T-helper 22 cell (primary cell): ENCODE measurements at places on chromosomes 3 and 15.

DNA sequence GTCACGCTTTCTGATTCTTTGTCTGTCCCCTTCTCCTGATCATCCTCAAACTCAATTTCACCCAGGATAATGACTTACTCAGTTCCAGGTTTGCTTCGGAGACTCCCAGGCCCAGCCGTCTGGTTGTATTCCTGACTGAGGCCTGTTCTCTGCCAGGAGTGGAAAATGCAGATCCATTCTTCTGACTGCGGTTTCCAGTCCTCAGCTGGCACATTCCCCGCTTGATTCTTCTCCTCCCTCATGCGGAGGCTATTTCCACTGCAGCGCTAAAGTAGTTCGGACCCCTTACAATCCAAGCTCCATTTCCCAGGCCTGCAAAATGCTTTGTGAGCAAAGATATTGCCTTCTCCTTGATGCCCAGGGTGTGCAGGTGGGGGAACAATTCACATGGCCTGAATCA lies 47.2 kb upstream of the GALNT15 start:
- no peak for DNase-seq

DNA sequence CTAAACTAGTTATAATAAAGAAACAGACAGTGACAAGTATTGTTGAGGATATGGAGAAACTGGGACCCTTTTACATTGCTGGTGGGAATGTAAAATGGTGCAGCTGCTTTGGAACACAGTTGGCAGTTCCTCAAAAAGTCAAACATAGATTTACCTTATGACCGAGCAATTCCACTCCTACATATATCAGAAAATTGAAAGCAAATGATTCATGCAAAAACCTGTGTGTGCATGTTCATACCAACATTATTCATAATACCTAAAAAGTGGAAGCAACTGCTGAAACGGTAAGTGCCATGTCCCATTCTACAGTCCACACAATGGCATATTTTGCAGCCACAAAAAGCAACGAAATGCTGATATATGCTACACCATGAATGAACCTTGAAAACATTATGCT lies 12.2 kb upstream of the SEC61A1 start:
- DNase-seq: no peak

- no peak for DNase-seq
These were observed 163.4 kb downstream of the PTPRG start for GRCh38 chr3:61724801-61725200.

- DNase-seq: no peak
These were observed 72.5 kb downstream of the WWTR1 start for GRCh38 chr3:149585401-149585726.

DNA sequence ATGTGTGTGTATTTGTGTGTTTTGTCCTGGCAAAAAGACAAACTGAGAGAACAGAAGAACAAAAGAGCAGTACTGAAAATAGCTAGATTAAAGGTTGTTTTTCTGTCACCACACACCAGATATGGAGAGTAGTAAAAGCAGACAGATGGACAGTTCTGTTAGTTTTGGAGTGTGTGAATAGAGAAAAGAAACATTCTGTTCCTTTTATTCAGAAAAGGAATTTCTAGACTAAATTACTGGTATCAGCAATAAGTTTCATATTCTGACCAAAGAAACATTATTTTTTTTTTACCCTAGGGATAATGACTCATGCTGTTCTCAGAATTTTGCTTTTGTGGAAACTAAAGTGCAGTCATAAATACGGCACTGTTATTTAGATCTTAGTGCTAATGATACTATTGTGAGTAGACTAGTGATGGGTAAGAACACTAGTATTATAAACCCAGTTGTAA lies 32.9 kb downstream of the PIK3CA start:
- no peak for DNase-seq

DNA sequence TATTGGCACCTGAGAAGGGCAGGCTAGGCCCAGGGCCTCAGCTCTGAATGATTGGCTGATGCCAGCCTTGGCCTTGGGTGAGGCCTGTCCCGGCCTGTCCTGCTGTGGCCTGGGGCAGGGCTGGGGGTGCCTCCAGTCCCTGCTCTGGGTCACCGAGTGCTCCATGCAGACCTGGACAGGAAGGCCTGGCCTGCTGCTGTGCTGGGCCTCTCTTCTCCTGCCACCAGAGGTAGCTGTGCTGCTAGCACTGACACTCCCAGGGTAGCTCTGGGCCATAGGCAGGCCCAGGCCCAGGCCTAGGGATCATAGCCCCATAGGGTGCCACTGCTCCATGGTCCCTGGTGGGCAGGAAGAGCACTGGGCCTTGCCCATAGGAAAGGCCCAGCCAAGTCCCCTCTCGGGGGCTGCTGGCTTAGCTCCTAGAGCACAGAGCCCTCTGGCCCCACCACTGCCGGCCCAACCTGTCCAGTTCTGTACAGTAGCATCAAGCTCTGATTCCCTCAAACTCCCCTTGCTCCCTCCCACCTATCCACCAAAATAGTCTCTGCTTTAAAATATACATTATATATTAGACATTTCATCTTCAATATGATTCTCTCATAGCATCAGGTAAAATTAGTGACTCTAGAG lies 18.2 kb downstream of the ABTB1 start:
- no peak for DNase-seq

- DNase-seq: no peak
These were observed at the start of gene CLRN1 for GRCh38 chr3:150972366-150973071. Gene CLRN1 (minus strand): TSS chr3:150972727. CDS start chr3:150972708, 19 bp downstream.

DNA sequence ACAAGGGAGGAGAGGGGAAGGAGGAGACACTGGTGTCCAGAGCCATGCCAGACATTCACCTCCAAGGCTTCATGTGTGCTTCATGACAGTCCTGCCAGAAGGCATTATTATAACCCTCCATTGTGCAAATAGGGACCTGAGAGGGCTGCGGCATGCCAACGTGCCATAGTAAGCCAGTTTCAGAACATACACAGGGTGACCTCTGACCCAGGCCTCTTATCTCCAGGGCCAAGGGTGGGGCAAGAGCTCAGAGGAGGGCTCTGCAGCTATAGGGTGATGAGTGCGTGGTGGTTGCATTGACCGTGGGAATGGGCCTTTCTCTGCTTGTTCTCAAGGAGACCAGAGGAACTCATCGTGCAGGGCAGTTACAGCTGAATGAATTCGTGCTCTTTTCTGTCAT lies 9.7 kb upstream of the ACSBG1 start:
- DNase-seq: no peak

GRCh38 chr3:149947231-149947630 lies 23.5 kb downstream of the PFN2 start:
- DNase-seq: no peak

GRCh38 chr15:90126022-90126421 lies 23.8 kb upstream of the IDH2 start:
- DNase-seq: no peak

DNA sequence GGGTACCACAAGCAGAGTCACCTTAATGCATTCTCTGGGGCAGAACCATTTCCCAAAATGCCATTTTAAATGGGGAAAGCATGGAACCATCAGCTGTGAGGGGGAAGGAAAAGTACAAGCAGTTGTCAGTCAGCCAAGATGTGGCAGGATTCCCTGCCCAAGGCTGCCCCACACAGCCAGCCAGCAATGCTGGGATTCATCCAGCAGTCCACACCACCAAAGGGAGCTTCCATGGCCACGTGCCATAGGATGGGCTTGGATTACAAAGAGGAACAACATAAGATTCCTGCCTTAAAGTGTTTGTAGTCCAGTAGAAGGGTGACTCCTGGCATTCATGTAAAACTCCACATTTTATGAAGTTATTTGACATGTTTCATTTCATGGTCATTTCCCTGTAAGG lies 233.3 kb downstream of the SHOX2 start:
- DNase-seq: no peak

DNA sequence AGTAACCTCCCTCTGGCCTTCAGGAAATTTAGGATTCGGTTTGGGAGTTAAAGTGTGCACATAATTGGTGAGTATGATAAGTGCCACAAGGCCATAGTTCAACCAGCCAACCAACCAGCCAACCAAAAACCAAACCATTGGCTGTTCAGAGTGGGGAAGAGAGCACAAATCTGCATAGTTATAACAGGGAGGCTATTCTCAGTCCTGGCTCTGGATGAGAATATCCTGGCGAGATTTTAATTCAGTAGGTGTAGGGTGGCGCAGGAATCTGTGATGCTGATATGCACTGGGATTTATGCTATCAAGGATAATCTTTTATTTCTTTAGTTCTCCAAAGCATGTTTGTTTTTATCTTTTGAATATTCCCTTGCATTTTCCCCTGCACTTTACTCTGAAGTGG lies 49.1 kb downstream of the AKAP13 start:
- DNase-seq: no peak

DNA sequence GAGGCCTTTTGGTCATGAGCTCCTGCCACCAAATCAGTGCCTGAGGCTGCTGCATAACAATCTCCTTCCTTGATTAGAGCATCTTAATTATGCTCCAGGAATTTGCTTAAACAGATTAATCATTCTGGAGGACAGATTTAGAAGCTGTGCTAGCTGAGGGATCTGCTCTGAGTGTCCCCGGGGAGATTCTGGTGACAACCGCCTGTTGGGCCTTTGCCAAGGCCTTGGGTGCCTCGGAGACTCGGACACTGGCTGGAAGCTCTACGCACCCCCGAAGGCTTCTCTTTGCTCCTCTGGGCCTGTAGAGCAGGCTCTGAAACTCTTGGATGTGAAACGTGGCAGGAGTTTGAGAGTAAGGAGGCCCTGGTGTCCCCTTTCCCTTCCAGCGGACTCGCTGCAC lies 264.1 kb downstream of the CD47 start:
- DNase-seq: no peak
